Hepatocyte (in vitro differentiated cells): ENCODE measurements at places on chromosomes 6 and 20. TPM values are rescaled to one million over a fixed set of nuclear protein-coding genes. Genes with fewer than 3 reads are reported as not detected.
A peak's percentile ranks its signal among the peaks of the same experiment; 100 is the strongest.

GRCh38 chr6:15413466-15414234 is 167.8 kb downstream of the JARID2 start:
- no peak for DNase-seq

DNA sequence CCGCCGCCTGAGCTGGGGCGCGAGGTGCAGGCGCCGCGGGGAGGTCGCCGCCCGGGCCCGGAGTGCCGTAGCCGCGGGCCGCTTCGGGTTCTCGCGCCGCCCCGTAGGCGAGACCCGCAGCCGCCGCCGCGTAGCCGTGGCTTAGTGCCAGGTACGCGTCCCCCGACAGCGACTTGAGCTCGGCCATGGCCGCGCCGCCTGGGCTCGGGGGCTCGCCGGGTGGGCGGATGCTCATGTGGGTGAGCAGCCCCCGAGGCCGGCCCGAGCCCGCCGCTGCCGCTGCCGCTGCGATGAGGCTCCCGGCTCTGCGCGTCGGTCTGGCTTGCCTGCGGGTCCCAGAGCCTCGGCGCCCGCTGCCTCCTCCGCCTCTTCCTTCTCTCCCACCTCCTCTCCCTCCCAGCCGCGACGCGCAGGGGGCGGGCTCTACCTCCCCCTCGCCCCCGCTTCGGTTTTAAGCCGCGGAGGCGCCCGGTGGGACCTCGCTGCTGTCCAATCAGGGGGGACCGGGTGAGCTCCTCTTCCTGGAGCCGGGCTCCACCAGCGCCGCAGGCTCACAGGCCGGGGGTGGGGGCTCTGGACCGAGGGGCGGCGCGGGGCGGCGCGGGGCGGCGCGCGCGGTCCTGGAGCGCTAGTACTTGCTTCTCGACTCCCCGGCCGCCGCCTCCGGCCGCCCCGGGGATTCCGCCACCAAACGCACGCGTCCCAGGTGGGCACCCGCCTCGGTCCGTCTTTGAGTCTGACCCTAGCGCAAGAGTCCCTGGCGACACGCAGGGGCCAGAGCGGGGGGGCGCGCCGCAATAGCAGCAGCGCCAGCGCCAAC is at the start of gene BHLHE23:
TSS of gene BHLHE23 (minus strand) at position 425 of the 820 bp plus-strand sequence. CDS start at position 235, 190 bp downstream.
- peak; percentile 35 for DNase-seq

GRCh38 chr20:7817286-7817685 is 123.0 kb downstream of the HAO1 start:
- no peak for DNase-seq

- no peak for DNase-seq
Observed at GRCh38 chr6:51910851-51911250, 176.6 kb downstream of the PKHD1 start.

DNA sequence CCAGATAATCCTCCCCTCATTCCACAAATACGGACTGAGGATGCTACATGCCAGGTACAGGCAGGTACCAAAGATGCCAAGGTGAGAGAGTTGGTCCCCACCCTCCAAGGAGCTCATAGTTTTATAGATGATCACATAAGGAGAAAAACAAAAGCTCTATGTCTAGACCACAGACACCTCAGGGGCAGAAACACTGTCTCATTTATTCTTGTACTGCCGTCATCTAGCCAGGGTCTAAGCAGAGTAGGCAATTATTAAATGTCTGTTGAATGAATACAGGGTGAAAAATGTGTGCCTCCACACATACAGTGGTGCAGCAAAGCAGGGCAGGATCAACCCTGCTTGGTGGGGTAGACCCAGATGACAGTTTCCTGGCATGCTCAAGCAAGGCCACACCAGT is 439.8 kb upstream of the JARID2 start:
- no peak for DNase-seq

GRCh38 chr6:77470983-77471382 is 7.7 kb upstream of the HTR1B start:
- DNase-seq: no peak

- no peak for DNase-seq
Observed at GRCh38 chr6:134984821-134985220, 34.9 kb upstream of the ALDH8A1 start.

Gene ASIP
- 2.3 and 3.3 TPM in 2 replicates for polyA plus RNA-seq

Gene C20orf144
- 0.41 and 0.46 TPM in 2 replicates for polyA plus RNA-seq
